CD4-positive, alpha-beta T cell treated with Interleukin-12 subunit alpha and Interleukin-12 subunit beta, for 1 hour (primary cell): ENCODE measurements at places on chromosomes 7 and 10.

DNA sequence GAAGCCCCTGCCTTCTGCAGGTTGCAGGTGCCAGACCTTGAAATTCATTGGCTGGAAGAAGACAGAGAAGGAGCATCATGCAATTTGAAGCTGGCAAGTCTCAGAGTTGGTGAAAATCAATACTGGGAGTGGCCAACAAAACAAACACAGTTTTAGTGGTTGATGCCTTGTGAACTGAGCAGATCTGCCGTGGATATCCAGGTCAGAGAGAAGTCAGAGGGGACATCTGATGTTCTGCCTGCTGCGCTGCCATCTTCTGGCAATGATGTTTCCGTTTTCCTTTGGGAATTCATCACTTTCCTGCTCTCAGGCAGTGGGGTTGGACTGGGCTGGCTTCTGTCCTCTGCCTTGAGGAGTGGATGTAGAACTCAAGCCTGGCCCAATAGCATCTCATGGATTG, 132.0 kb downstream of the RPS24 start:
- no peak for DNase-seq

GRCh38 chr7:50739744-50740435, 42.8 kb downstream of the GRB10 start:
- peak; percentile 85 for DNase-seq

DNA sequence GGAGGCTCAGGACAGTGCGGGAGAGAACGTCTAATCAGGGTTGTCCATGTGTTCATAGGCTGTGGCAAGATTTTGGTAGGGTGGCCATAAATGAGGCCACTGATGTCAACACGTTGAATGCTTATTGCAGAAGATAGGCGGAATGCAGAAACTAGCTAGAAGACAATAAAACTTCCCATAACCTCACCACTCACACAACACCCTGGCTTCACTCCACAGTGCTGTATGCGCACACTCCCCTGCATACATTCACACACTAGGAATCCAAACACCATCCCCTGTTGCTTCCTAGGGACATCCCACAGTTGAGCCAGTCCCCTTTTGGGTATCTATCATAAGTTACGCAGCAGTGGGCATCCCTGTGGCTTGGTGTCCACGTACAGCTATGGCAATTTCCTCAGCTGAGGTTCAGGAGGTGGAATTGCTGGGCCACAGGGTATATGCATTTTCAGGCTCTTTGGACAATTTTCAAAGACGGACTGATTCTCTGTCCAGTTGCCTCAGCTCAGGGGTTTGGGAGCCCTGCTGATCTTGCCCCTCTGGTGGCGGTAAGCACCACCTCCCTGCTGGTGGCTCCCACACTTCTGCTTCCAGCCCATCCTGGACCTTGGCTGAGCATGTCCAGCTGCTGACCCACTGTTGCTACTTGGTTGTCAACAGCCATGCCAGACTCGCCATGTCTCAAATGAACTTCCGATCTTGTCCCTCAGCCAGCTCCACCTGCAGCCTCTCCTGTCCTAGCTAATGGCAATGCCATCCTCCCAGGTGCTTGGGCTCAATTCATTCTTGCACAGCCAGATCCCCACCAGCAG, 36.4 kb downstream of the CDH23 start:
- no peak for DNase-seq

GRCh38 chr7:89887489-89887888, 266.8 kb upstream of the STEAP1 start:
- DNase-seq = no peak

GRCh38 chr7:99782012-99782953, 1.7 kb downstream of the CYP3A4 start:
- no peak for DNase-seq

- peak; percentile 55 for DNase-seq
Observed at GRCh38 chr10:102646610-102647442, 2.5 kb downstream of the TRIM8 start.

DNA sequence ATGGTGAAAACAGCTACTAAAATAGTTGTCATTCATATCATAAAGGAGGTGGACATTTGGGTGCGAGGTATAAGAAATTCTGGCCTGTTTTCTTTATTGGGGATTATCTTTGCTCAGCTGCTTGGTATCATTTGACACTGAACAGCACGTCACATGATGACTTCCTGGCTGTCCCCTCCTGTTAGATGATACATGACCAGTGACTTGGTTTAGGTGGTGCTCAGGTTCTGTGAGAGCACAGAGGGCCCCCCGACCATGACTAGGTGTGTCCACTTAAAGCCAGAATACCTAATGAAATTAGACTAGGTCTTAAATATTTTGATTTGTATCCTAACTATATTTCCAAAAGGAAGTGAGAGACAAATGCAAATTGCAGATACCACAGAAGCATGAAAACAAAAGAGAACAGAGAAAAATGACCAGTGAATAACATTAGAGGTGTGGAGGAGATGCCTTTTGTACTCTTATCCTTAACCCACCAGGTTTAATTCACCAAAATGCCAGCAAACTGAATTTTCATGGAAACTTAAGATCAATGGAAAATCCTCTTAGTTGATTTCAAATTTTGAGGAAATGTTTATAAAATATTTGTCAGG, 50.6 kb upstream of the GJD4 start:
- no peak for DNase-seq

DNA sequence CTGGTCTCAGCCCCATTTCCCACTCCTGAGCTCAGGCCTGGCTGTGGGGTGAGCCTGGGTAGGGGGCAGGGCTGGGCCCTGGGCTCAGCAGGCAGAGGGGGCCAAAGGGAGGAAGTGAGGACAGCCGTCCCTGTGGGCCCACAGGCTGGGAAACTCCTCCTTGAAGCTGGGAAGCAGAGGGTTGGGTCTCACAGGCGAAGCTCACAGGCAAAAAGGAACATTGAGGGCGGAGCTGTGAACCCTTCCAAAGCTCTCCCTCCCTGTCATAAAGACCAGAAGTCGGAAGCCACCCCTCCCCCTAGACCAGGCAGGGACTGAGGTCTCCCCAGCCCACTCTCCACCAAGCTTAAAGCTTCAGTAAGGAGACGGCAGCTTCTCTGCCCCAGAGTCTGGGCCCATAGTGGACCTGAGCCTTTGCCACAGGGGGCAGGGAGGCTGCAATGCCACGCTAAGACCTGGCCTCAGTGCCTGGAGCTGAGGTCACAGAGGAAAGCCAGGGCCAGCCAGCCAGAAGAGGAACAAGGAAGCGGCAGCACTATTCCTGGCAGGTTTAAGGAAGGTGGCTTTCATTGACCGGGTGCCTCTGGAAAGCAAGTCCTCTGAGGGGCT, 1.0 kb upstream of the KCP start:
- DNase-seq = no peak

GRCh38 chr7:37732253-37732652, 48.7 kb downstream of the GPR141 start:
- DNase-seq = peak; percentile 33

- no peak for DNase-seq
Observed at GRCh38 chr7:29086545-29086944, 59.8 kb downstream of the CPVL start.

DNA sequence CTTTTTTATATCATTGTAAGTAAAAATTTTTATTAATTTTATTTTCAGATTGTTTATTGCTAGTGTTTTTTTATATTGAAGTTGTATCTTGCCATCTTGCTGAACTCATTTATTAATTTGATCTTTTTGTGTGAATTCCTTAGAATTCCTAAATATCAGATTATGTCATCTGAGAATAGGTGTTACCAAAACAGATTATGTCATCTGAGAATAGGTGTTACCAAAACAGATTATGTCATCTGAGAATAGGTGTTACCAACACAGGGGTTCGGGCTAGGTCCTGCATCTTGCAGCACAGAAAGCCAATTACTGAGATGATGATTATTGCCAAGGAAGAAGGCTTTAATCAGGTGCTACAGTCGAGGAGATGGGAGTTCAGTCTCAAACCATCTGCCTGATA, 383.4 kb downstream of the CNTNAP2 start:
- DNase-seq = no peak

DNA sequence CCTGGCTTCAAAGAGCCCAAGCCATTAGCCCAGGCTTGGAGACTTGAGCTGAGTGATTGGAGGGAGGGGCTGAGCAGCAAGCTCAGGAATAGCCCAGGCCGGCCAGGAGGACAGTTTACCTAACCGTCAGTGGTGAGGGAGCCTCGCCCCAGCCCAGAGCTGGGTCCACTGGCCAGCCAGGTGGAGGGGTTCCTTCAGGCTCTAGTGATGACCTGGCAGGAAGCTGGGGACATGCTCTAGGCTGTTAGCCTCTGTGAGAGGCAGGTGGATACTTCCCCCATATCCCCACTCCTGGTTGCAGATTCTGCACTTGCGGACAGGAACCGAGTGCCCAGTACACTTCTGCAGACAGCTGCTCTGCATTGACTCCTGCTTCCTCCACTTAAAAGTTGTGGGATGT, 61.2 kb upstream of the ANTXRL start:
- no peak for DNase-seq

GRCh38 chr10:46229144-46229563, 57.6 kb upstream of the ANTXRL start:
- DNase-seq = peak; percentile 21

- no peak for DNase-seq
Observed at GRCh38 chr10:101741938-101742337, 34.0 kb downstream of the FGF8 start.

GRCh38 chr10:3472287-3473051, 299.9 kb upstream of the PITRM1 start:
- peak; percentile 20 for DNase-seq

DNA sequence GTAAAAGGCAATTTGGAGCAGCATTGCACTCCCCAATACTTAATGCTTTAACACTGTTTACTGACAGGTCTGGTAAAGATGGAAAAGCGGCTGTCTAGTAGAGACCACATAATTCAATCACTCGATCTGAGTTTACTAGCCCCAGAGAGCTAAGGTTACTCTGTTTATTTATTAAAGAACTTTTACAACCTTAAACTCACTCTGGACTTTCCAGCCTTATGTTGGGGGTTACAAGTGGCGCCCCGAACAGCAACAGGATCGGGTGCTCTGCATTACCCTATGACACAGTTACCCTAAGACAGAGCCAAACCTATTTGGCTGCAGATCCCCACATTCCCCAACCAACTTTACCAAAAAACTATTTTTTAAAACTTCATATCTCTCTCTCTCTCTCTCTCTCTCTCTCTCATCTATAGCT, 43.9 kb downstream of the MRPS24 start:
- no peak for DNase-seq

- no peak for DNase-seq
Observed at GRCh38 chr10:31927565-31927883, 1.1 kb downstream of the ARHGAP12 start.

- no peak for DNase-seq
Observed at GRCh38 chr7:100093498-100093897, 4.7 kb downstream of the COPS6 start.

DNA sequence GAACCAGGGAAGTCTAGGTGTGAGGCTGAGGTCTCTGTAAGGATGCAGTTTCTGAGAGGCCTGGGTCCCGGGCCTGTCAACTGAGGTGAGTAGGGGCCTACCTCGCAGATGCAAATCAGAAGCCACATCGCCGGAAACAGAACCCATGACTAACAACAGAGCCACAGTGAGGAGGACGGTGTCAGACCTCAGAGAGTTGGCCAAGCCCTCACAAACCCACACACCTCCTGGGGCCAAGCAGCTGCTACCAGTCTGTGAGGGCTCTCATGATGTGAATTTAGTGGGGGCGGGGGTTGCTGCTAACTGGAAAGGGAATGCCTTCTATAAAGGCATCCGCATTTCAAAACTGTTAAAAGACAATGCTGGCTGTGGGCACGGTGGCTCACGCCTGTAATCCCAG, 103.0 kb downstream of the COBL start:
- no peak for DNase-seq

- DNase-seq = no peak
Observed at GRCh38 chr10:120161111-120161510, 268.6 kb downstream of the SEC23IP start.

DNA sequence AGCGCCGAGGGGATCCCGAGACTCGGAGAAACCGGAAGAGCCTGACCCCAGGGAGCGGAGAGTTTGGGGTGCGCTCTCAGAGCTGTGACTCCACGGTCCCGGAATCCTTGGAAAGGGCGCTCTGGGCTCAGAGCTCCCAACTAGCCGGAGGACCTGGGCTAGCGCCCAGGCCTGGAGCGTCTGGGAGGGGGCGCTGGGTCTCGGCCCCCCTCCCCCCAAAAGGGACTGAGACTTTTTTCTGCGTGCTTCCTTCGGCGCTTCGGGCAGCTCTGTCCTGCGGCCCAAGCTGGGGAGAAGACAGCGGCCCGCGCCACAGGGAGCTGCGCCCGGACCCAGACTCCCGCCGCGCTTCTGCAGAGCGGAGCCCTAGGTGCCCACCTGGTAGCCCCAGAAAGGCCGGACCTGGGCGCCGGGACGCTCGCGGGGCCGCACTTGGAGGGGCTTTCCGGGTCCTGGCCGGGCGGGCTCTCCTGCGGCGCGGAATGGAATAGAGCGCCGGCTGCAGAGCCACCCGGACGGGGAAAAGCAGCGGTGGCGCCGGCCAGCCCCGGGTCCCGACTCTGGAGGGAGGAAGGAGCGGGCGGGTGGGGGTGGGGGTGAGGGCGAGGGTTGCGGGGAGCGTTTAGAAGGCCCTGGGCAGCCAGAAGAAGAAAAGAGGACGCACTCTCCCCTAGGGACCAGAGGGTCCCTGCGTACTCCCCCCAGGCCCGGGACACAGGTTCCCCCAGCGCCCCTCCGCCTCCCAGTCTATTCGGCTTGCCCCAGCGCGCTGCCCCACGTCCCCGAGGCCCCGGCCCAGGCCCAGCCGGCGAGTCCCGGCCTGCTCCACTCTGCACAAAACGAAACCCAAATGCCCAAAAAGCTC, 4.7 kb downstream of the ZNF503 start:
- no peak for DNase-seq

GRCh38 chr7:37670436-37670835, 13.1 kb upstream of the GPR141 start:
- DNase-seq = no peak

- DNase-seq = no peak
Observed at GRCh38 chr7:133126422-133126821, 44.5 kb upstream of the CHCHD3 start.

DNA sequence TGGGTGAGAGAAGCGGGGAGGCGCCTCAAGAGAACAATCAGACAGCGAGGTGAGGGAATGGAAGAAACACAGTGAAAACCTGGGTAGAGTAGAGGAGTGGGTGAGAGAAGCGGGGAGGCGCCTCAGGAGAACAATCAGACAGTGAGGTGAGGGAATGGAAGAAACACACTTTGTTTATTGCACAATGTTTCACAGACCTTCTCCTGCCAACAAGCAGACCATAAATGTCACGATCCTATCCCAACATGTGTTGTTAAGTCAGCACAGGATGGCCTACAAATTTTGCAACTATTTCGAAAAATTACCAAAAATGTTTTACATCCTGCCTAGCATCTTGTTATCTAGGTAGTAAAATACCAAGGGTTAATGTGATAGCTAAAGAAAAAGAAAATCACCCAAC, 115.3 kb downstream of the JAZF1 start:
- DNase-seq = no peak

GRCh38 chr7:130022115-130022514, 29.1 kb downstream of the ZC3HC1 start:
- DNase-seq = no peak

GRCh38 chr10:13776861-13777311, 190.1 kb downstream of the PRPF18 start:
- no peak for DNase-seq

- DNase-seq = no peak
Observed at GRCh38 chr10:97412891-97413304, 11.8 kb upstream of the RRP12 start.
